ENCODE measurements at places on chromosomes 12 and 14. TPM values are rescaled to one million over a fixed set of nuclear protein-coding genes. Genes with fewer than 3 reads are reported as not detected.

GRCh38 chr12:55932551-55932910 lies 1.6 kb downstream of the DGKA start:
- DNase-seq, result no peak

DNA sequence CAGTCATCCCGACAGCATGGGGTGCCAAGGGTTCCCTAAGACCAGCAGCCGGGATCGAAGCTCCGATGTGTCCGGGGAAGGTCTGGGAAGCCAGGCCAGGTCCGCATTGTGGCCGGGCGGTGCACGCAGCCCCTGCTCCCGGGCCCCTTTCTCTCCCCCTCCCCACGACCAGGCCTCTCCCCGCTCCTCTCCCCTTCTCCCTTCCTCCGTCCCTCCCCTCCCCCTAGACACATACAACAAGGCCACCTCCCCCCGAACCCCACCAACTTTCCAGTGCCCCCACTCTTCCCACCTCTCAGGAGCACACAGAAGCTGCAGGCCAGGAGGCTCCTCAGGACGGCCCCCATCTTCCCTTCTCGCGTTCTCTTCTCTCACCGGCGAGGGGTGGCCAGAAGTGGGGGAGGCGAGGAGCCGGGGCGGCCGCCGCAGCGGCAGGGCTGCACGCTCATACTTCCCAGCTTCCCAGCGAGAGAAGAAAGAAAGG lies 413 bp downstream of the LRP6 start:
- no peak for DNase-seq

GRCh38 chr12:55996715-55997534 lies at the start of gene SUOX:
Gene SUOX, plus strand, starts transcription at chr12:55997276. Its CDS starts 4,946 bp downstream, at chr12:56002222.
- peak; percentile 83 for DNase-seq

DNA sequence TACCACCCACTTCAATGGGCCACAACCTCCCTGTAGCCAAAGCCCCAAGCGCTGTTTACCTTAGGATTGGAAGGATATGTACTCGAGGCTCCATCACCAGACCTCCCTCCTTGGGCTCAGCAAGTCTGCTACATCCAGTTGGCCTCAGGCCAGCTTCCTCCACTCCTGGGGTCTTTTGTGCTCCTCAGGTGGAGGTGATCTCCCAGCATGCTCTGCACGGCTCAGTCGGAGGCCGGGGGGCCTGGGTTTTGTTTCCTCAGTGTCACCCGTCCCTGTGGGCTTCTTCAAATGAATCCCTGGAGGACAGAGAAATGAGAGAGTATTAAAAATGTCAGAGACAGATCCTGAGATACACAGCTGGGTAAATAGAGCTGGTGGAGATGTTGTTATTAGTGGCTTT lies 723.1 kb upstream of the TBX3 start:
- DNase-seq, result no peak

DNA sequence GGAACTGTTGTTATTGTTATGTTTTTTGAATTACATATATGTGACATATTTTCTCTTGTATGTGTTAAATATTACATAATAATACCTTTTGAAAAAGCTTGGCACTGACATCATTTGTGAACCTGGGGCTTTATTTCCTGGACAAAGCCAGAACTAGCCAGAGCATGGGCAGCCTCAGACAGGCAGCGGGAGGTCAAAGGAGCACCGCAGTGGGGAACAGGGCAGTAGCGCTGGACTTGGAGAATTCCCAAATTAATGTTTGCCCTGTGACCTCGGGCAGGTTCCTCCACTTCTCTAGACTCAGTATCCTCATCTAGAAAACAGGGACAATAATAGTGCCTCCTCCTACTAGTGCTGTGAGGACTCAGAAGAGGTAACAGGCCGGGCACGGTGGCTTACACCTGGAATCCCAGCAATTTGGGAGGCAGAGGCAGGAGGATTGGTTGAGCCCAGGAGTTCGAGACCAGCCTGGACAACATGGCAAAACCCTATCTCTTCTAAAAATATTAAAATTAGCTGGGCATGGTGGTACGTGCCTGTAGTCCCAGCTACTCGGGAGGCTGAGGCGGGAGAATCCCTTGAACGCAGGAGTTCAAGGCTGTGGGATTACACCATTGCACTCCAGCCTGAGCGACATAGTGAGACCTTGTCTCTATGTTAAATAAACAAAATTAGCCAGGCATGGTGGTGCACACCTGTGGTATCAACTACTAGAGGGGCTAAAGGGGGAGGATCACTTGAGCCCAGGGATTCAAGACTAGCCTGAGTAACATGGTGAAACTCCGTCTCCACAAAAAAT lies 27.3 kb upstream of the ITPK1 start:
- no peak for DNase-seq

DNA sequence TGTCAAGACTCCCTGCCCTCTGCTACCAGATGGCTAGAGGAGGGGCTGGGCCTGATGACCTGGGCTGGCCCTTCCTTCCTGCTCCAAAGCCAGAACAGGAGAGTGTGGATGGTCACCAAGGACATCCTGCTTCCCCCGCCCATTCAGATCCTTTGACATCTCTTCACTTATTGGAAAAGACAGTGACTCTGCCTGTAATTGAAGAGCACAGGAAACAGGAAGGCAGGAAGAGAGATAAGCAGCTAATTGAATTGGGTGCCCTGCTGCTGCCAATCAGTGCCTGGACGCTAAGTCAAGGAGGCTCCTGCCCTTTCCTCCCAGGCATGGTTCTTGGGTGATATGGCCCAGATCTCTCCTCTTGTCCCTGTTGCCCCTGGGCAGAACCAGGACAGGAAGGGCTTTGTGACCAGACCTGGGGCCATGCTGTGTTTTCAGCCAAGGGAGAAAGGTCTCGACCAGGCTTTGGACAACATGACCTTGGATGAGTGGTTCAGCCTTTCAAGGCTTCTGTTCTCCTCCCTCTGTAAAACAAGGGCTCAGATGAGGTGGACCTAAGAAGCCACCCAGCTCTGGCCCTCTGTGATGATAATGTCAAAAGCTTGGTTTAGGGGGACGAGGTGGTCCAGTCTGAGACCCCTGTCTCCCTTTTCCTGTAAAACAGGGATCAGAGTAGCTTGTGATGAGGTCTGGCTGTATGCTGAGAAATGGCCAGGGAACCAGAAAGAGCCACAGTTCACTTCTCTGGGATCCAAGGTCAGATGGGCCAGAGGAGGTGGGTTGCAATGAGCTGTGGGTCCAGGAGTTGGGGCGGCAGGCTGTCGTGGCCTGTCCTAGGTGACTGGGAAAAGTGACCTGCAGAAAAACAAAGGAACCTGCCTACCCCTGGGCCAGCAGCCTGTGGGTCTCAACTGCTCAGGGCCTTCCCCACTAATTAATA lies 38.8 kb downstream of the FAM222A start:
- no peak for DNase-seq

DNA sequence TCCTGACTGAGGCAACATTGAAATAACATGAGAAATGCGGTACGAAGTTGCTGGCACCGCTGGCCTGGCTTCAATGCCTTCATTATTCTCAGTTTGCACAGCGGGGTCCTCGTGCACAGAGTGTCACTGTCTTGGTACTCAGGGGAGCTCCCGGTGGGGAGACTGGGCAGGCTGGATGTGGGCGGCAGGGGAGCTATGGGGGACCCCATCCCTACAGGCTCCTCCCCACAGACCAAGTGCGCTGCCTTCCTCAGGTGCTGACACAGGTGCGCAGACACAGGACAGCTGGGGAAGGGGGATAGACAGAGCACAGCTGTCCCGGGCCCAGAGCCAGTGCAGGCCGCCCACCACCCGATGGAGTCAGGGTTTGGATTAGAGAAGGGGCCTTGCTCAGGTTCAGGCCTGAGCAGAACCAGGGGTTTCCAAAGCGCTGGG lies 270.1 kb downstream of the ADGRD1 start:
- DNase-seq, result no peak

NGB gene
- not detected for polyA plus RNA-seq

DNAJC22 gene
- 0.13 TPM for polyA plus RNA-seq
